ENCODE measurements at places on chromosomes 2 and 18.

DNA sequence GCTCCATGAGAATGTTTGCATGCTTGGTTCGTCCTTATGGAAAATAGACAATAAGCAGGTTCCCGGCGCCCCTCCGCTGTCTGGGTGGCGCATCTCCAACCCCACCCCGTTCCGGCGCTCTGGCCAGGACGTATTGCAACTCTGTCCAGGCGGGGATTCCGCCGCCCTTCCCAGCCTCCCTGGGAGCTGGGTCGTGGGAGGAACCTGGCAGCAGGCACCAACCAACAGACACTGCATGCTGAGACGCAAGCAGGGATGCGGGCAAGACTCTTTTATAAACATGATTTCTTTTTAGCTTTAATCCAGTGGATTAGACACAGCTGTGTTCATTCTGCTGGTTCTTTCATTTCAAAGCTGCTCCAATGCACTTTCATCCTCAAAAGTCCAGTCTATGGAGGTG lies 240.2 kb downstream of the SH3BP4 start:
- DNase-seq, result no peak

DNA sequence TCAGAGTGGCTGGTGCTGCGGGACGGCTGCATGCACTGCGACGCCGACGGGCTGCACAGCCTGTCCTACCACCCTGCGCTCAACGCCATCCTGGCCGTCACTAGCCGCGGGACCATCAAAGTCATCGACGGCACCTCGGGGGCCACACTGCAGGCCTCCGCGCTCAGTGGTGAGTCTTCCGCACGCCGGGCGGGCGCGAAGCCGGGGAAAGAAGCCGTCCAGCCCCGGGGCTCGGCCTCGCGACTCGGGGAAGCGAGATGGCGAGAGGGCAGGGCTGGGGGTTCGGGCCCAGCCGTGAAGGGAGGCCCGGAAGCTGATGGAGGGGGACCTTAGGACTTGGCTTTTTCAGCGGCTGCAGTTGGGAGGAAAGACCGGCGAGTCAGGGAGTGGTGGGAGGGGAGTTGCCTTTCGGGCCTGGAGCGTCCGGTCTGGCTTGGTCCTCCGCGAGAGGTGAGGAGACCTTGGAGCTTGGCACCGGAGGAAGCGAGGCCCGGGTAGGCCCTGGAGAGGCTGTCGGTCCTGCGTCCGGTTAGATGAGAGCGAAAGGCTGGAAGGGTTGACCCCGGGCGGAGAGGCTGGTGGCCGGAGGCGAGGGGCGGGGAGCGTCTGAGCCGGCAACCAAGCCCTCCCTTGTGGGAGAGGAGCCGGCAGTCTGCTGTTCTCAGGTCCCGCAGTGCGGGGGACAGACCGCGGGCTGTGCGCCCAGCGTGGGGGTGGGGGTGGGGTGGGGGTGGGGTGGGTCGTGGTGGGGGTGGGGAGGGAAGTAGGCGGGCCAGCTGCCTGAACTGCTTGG lies 691 bp downstream of the BIRC6 start:
- no peak for DNase-seq

DNA sequence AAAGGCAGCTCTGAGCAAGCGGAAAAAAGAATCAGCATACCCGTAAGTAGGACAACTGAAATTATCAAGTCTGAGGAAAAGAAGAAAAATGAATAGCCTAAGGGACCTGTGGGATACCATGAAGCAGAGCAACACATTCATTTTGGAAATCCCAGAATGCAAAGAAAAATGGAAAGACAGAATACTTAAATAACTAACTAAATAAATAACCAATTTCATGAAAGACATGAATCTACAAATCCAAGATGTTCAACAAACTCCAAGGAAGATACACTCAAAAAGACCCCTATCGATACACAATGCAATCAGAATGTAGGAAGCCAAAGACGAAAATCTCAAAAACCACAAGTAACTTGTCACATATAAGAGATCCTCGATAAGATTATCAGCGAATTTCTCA lies 117.0 kb downstream of the USP34 start:
- DNase-seq, result no peak

GRCh38 chr2:241771286-241772062 lies 5.1 kb upstream of the GAL3ST2 start:
- DNase-seq, result no peak

DNA sequence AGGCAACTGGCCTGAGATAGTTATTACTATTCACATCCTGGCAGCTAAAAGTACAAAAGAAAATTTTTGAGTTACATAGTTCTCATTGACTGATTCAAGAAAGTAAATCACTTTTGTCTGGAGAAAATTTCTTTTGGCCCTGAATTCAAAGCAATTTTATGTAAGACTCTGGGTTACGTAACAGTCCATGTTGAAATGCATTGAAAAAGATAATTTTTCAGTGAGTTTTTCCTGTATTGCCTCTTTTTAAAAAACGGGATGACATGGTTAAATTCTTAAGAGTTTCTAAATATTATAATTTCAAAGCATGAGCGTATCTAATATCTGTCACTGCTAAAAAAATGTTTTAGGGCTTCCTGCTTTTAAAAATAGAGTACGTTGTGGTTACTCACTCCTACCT lies 72.7 kb downstream of the ANKRD12 start:
- DNase-seq, result no peak

DNA sequence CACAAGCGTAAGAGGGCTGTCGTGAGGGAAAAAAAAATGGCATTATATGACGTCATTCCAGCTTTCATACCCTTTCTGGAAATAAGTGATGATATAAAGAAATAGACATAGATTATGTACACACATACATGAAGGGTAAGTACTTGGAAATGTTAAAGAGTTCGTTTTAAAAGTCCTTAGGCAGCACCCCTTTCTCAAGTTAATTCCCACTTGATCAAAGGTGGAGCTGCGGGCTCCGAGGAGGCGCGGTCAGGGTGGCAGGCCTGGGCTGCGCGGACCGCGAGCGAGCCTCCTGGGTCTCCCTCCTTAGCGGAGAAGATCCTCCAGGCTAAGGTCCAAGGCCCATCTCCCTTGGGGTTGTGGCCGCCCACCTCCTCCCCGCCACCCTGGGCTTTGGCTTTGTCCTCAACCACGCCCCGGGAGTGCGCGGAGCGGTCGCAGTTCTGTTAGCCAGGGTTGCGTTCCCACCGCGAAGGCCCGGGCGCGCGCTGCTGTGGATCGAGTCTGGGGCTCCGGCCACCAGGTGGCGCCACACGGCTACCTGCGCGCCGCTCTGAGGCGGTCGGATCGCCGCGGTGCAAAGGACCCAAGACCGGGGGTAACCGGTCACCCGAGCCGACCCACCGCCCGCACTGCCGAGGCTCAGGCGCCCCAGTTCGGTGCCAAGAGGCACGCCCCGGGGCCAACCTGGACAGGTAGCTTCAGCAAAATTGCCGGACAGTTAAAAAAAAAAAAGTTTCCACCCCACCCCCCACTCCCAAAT lies 66.8 kb downstream of the HNRNPLL start:
- peak; percentile 79 for DNase-seq

GRCh38 chr2:70753902-70754301 lies 14.1 kb downstream of the ADD2 start:
- no peak for DNase-seq

DNA sequence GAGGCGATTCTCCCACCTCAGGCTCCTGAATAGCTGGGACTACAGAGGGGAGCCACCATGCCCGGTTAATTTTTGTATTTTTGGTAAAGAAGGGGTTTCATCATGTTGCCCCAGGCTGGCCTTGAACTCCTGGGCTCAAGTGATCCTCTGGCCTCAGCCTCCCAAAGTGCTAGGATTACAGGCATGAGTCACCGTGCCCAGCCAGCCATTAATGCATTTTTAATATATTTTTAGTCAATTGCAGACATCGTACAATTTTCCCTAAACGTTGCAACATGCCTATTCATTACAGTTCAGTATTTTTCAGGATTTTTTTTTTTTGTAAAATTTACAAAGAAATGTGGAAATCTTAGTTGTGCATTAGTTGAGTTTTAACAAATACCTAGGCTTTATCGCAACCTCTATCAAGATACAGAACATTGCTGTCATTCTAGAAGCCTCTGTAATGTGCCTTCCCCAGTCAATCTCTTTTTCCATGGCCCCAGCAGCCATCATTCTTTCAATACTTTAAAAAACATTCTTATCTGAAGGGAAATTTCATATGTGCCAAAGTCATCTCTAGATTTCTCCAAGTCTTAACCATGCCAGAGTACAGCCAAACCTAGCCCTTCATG lies 14.7 kb downstream of the NABP1 start:
- no peak for DNase-seq

DNA sequence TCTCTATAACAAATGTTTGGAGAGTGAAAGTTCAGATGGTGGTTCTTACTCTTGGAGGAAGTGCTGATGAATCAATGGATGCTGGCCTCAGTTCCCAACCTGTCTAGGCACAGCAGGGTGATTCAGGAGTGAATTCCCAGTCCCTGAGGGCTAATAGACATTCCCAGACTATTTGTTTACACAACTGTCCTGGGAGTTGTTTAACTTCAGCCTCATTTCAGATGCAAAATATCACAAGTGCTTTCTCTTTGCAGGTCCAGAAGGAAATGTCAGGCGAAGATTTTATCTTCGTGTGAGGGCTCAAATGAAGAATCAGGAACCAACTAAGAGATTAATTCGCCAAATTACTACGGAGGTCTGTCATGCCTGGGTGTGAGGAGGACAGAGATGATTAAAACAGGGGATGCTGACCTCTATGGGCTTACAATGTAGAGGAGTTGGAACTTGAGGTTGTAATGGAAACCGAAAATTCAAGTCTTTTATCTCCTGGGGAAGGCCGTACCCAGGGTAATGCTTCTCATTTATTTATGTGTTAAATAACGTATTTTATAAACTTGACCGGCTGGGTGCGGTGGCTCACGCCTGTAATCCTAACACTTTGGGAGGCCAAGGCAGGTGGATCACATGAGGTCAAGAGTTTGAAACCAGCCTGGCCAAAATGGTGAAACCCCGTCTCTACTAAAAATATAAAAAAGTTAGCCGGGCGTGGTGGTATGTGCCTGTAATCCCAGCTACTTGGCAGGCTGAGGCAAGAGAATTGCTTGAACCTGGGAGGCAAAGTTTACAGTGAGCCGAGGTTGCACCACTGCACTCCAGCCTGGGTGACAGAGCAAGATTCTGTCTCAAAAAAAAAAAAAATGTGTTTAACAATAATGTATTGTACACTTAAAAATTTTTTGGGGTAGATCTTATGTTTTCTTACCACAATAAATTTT lies 38.7 kb upstream of the SLC1A4 start:
- DNase-seq, result no peak

DNA sequence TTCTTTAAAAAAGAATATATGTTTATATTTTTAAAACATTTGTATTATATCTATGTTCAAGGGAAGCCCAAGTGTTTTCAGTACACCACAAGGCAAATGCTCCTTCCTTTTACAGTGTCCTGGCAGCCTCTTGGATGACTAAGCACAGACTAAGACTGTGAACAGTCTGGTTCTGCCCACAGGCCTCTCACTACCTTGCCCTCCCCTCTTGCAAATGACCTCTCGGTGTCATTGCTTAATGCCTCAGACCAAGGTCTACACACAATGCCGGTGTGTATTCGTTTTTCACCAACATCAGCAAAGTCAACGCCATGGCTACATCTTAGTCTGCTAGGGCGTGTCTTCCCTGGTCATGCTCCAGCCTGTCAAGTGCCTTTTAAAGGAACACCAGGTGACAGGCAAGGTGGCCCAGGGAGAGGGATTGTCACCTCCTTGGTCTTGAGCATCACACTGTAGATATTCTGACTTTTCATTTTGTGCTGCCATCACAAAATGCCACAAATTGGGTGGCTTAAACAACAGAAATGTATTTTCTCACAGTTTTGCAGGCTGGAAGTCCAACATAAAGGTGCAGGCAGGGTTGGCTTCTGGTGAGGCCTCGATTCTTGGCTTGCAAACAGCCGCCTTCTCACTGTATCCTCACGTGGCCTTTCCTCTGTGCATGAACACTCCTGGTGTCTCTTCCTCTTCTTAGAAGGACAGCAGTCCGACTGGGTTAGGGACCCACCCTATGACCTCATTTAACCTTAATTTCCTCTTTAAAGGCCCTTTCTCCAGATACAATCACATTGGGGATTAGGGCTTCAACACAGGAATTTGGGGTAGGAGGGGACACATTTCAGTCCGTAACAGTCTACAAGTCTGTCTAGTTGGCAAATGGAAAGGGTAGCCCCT lies 266.5 kb downstream of the KLHL29 start:
- DNase-seq, result no peak

DNA sequence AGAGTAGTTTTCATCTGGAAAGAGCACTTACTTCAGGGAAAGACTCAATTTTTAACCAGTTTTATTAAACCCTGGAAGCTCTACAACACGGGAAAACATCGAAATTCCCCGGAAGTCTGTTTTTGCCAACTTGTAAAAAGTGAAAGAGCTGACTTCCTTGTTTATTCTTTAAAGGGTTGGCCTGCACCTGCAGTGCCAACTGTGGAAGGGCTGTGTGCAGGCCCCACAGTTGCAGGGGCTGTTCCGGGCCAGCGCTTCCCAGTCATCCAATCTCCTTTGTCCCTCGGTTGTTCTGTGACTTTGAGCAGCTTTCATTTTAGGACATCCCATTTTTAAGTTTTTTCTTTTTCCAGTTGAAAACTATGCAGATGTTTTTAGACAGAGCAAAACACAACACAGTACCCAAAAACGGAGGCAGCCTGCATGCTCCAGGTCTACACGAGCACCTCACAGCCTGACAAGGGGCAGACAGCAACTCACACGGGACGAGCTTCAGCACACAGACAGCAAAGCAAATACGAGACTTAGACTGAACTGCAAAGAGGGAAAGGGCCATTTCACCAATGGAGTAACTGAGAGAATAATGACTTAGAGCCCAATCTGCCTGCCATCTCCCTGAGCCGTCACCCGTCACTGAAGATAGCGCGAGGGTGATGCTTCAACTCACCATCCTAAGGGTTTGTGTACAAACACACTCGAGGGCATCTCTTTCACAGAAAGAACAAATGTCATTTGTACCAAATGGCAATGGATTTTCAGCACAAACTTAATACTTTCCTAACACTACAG lies 70.6 kb downstream of the EMILIN2 start:
- DNase-seq, result no peak

GRCh38 chr2:48249631-48250473 lies 280.1 kb upstream of the STON1 start:
- no peak for DNase-seq
